ENCODE measurements at places on chromosomes 4 and X.

- DNase-seq = no peak
These were observed 32.5 kb downstream of the ETDB start for GRCh38 chrX:135087867-135088266.

- DNase-seq = no peak
These were observed 240.7 kb downstream of the COX18 start for GRCh38 chr4:72828864-72829263.

- no peak for DNase-seq
These were observed 266.0 kb downstream of the PAPSS1 start for GRCh38 chr4:107453987-107454386.

GRCh38 chrX:119238557-119238956 is 2.5 kb downstream of the PGRMC1 start:
- DNase-seq = no peak

GRCh38 chr4:4384837-4385236 is 2.1 kb upstream of the NSG1 start:
- no peak for DNase-seq

- DNase-seq = no peak
These were observed 18.0 kb downstream of the SHISA3 start for GRCh38 chr4:42415281-42415680.

All from stimulated activated CD4-positive, alpha-beta T cell treated with anti-CD3 and anti-CD28 coated beads, Interleukin-15, amount 100 ng/mL, for 1 hour (primary cell).